ENCODE measurements at places on chromosomes 12 and 14. TPM values are rescaled to one million over a fixed set of nuclear protein-coding genes. Genes with fewer than 3 reads are reported as not detected.
A peak's percentile ranks its signal among the peaks of the same experiment; 100 is the strongest.

NOXRED1 gene
- total RNA-seq: not detected

HSPB8 gene
- total RNA-seq: 10.9 TPM

GPR162 gene
- total RNA-seq: 2.0 TPM

KRT4 gene
- total RNA-seq: not detected

SMIM41 gene
- total RNA-seq: not detected

KRT3 gene
- total RNA-seq: not detected

C12orf50 gene
- total RNA-seq: not detected

NFATC4 gene
- total RNA-seq: 21.6 TPM

LRRK2 gene
- 1.4 TPM for total RNA-seq

MIPOL1 gene
- total RNA-seq: 12.4 TPM

GRCh38 chr14:62629176-62629725, 416.0 kb downstream of the KCNH5 start:
- DNase-seq: no peak

- no peak for DNase-seq
Measured at GRCh38 chr12:41684997-41685396, 459.7 kb downstream of the GXYLT1 start.

- DNase-seq: peak; percentile 71
Measured at GRCh38 chr12:115341442-115341841, 657.5 kb upstream of the TBX3 start.

DNA sequence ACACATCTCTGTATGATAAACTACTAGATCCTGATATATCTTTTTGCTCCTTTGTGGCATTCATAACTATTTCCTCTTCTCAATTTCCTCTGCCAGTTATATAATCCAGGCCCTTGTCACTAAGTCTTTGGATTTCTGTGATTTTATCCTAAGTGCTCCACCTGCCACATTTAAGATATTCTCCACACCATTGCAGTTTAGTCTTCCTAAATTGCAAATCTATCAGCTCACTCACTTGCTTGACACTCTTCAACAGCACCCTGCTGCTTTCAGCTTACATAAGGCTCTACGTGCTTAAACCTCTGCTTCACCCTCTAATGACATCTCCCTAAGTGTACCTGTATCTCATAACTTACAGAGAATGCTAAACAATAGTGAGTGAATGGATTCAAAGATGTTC, 1032.2 kb upstream of the SEL1L start:
- DNase-seq: no peak

GRCh38 chr12:19740472-19741131, 301.3 kb downstream of the AEBP2 start:
- DNase-seq: no peak

GRCh38 chr12:3224530-3224903, 147.3 kb downstream of the TSPAN9 start:
- DNase-seq: no peak

DNA sequence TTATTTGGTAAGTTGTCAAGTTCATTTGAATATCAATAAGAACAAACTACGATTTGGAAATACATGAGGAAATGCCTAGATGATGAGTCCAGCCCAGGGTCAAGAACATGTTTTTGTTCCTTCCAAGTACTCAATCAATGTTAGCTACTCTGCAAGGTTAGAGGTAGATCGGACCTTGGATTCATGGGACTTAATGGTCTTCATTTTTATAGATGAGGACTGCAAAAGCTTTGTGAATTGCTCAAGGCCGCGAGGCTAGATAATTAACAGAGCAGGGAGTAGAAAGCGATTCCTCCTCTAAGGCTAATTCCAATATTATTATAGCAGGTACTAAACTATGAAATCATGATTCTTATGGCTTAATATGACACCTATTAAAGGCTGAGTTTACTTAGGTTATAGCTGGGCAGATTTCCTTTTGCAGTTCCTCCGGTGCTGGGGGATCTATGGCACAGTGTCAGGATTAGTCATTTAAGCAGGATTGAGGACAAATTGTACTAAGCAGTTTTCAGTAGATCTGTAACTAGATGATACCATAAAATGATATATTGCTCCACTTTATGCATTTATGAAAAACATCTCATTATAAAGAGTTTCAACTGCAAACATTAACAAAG, 19.8 kb downstream of the NR1H4 start:
- DNase-seq: peak; percentile 3

DNA sequence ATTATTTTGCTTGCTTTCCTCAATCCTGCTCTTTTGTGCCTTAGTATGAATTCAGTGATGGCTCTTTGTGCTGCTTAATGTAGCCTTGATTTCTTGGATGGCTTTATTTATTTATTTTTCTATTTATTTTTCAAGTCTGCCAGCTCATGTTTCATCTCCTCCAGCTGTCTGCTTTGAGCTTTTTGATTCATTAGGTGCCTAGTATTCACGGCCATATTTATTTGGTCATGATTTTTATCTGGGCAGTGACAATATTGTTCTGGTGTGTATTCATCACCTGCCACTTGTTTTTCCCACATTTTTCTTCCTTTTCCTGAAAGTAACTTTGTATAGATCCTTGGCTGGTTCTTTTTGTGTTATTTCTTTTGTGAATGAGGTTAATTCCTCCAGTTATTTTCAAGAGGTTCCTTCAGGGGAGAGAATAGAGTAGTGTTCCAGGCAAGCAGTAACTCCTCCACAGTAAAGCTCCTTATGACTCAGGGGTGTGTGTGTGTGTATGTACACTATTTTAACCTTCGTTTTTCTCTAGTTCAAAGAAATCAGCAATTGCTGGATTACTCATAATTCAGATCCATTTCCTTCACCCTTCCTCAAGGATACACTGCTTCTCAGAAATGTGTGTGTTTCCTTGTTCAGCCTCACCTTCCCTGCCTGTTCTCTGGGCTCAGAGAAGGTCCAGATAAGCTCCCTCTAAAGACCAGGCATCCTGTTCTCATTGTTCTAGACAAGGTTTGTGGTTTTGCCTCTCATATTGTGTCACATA, 51.6 kb upstream of the PMCH start:
- peak; percentile 8 for DNase-seq

DNA sequence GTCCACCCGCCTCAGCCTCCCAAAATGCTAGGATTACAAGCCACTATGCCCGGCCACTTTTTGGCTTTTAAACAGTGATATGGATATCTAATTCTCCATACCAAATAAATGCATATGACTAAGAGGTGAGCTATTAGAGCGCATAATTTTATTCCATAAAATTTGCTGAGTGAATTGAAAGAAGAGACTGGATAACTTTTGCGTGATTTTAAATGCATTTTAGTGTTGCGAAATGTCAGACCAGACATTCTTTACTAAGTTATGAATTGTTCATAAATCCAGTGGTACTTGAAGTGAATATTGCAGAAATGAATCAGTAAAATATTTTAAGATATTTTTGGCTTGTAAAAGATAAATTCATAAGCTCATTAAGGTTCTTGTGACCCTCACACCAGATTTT, 50.9 kb upstream of the DIP2B start:
- DNase-seq: peak; percentile 47

DNA sequence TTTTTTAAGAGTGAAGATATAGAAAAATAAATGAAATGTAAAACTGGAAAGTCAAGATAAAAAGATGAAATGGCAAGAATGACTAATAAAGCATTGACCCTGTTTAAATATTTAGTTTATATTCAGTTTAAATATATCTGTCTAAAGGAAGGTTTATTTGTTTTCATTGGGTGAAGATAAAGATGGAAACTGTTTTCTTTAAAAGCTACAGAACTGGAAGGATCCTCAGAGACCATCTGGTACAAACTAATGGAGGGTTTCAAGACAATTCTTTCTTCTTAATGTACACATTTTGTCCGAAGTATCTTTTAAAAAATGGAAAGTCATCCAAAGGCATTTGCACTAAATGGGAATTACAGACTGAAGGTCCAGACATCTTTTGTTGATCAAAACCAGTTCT, 142.6 kb downstream of the EPS8 start:
- DNase-seq: no peak

DNA sequence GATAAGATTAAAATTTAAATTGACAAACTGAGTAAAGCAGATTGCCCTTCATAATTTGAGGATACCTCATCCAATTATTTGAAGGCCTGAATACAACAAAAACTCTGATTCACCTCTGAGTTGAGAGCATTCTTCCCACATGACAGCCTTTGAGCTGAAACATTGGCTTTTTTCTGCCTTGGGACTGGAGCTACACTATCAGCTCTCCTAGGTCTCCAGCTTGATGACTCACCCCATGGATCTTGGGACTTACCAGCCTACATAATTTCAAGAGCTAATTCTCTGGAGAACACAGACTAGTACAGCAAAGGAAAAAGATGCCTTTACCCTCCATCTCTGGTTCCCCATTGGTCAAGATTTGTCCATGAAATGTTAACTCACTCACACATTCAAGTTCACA, 555.1 kb downstream of the FOXG1 start:
- peak; percentile 61 for DNase-seq

GRCh38 chr12:108457006-108457733, 57.9 kb upstream of the FICD start:
- peak; percentile 73 for DNase-seq

DNA sequence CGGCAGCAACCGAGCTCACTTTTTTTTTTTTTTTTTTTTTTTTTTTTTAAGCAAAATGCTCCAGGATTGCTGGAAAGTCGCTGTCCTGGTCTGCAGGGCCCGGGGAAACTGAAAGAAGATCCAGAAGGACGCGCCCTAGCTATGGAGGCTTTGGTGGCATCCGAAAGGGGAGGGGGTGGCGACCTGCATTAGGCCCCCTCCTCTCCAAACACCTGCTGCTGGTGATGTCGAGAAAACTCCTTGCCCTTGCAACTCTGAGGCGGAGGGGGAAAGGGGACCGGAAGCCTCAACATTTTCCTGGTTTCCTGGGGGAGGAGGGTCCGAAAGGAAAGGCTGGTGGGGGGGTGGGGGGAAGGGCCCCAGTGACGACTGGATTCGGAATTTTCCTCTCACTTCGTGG, 421.1 kb downstream of the VRK1 start:
- DNase-seq: no peak

DNA sequence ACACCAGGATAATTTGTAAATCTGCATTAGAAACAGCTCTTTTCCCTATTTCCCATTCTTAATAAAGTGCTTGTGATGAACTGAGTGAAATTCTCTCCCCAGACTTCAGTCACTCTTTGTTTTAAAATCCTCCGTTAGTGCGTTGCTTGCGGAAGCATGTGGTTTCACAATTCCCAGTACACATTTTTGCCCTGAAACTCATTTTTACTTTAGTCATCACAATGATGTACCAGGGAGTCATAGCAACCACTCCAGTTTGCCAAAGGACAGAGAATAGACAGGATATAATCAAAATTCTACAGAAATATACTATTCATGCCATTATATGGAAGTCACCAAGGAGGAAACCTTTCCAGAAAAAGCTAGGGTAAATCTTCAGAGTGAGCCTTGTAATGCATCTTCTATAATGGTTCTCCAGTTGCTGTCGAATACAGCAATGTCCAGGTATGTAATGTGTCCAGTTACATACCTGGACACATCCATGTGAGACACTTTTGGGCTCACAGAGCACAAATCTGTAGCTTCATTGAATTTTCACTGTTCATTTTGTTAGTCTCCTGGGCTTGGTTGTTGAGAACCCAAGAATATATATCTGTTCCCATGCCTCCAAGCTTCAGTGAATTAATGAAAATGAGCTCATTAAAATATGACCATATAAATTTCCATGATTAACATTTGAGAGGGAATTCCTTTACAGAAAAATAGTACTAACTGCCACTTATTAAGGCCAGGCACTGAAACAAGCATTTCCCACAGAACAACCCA, 57.8 kb downstream of the GPR135 start:
- peak; percentile 94 for DNase-seq

DNA sequence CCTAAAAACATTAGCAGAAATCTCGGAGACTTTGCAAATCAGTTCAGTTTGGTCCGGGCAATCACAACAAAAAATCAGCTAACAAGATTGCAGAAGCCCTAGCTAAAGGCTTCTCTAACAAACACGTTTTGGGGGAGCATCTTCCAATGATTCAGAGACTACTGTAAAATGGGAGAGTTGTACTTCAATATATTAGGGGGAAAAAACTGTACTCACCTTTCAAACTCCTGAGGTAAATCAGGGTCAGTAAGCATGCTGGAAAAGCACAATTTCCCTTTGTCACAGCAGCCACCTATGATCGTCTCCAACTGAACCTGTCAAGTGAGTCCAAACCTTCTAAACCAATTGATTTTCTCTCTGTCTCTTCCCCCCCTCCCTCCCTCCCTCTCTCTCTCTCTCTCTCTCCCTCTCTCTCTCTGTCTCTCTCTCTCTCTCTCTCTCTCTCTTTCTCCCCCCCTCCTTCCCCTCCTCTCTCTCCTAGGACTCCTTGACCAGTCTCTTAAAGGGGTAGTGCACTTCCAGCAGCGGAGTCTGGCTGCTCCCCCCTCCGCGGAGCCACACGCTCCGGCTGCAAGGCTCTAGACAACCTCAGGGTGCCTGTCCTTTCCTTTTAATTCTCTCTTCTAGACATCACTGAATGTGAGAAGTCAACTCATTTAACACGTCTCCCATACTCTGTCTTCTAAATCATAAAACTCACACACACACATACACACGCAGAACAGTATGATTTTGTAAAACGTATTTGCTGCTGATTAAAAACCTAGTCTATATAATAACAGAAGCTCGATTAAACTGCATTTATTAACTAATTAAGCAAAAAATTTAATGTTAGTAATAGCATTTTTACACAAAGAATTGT, at the start of gene SOX5:
SOX5 (minus strand) TSS at position 323 of the 862 bp plus-strand sequence; CDS start at position 254, 69 bp downstream.
- no peak for DNase-seq

GRCh38 chr12:42853370-42854140, 264.0 kb upstream of the PRICKLE1 start:
- no peak for DNase-seq

GRCh38 chr12:43992856-43993255, 157.0 kb downstream of the TMEM117 start:
- DNase-seq: no peak

DNA sequence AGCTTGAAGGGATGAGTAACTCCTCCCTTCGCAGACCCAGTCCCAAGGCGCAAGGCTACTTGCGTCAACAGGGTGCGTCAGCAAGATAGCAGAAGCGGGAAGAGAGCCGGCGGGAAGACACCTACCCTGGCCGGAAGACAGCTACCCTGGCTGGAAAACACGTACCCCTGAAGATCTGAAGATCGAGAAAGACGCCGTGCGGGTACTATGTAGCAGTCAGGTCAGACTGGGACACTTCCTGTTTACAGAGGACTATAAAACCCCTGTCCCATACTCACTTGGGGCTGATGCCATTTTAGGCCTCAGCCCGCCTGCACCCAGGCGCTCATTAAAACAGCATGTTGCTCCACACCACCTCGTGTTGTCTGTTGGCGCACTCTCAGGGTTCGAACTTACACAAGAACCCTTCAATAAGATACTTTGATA, 80.9 kb downstream of the ABCD2 start:
- no peak for DNase-seq

DNA sequence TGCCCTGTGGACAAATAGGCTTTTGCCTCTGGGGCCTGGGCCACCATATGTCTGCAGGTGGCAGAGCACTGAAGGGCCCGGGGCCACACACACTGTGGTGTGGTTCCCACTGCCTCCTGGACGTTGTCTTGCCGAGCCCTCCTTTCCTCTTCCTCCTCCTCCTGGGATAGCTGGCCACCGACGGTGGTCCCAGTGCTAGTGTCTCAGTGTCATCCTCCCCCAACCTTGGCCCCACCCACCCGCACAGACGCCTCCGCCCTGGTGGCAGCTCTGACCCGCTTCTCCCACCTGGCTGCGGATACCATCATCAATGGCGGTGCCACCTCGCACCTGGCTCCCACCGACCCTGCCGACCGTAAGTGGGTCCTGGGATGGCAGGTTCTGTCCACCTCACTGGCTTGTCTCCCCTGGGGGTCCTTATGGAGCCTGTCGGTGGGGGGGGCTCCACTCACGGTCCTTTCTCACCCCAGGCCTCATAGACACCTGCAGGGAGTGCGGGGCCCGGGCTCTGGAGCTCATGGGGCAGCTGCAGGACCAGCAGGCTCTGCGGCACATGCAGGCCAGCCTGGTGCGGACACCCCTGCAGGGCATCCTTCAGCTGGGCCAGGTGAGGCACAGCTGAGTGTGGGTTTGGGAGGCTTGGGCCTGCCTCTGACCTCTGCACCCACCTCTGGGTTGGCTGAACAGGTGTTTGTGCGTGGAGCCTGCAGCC, 23.5 kb downstream of the HIP1R start:
- DNase-seq: no peak

Measured in LHCN-M2 (cell line).